NCI-H526 (cell line): ENCODE measurements at places on chromosomes 16 and 17.
A peak's percentile ranks its signal among the peaks of the same experiment; 100 is the strongest.

- peak; percentile 95 for DNase-seq
These were observed 52.8 kb downstream of the SOX9 start for GRCh38 chr17:72173499-72174116.

- no peak for DNase-seq
These were observed 24.6 kb upstream of the ZFP90 start for GRCh38 chr16:68514511-68514910.

DNA sequence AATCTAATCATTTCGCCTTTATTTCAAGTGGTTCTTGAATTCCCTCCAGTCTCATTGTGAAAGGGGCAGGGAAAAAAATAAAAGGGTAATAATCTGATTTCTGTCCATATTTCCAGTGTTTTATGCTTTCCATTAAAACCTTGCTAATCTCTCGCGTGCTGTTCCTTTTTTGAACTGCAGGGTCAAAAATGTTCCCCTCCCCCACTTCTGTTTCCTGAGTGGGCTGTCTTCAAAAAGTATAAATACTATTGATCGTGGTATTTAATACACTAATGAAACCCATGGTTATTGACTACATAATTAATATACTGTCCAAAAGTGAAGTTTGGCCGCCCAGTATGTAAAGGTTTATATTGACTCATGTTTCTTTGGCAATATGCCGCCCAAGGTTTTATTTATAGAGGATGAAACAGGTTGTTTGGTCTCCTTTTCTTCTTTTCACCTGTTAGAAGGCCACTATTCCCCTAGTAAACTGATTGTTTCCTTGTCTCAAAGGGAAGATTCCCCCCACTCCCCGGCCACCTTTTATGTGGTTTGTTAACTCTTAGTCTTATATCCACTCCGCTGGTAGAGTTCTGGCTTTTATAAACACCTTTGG, 69.7 kb downstream of the RPA1 start:
- no peak for DNase-seq

GRCh38 chr17:72004011-72004427, 116.8 kb upstream of the SOX9 start:
- no peak for DNase-seq

DNA sequence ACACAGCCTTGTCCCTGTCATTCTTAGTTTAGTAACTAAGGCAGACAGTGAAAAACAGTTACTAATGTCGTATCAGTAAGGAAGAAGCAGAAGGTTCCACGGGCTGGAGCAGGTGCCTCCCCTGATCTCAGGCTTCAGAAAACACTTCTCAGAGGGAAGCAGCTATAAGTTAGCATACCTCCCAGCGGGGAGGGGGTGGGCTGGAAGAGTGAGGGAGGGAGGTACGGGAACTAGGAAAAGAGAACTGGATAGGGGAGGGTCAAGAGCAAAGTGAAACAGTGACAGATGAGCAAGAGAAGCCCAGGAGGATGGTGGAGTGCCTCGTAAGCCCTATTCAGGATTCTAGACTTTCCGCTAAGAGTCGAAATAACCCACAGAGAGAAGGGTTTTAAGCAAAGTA, 186.3 kb upstream of the XYLT1 start:
- DNase-seq, result no peak

DNA sequence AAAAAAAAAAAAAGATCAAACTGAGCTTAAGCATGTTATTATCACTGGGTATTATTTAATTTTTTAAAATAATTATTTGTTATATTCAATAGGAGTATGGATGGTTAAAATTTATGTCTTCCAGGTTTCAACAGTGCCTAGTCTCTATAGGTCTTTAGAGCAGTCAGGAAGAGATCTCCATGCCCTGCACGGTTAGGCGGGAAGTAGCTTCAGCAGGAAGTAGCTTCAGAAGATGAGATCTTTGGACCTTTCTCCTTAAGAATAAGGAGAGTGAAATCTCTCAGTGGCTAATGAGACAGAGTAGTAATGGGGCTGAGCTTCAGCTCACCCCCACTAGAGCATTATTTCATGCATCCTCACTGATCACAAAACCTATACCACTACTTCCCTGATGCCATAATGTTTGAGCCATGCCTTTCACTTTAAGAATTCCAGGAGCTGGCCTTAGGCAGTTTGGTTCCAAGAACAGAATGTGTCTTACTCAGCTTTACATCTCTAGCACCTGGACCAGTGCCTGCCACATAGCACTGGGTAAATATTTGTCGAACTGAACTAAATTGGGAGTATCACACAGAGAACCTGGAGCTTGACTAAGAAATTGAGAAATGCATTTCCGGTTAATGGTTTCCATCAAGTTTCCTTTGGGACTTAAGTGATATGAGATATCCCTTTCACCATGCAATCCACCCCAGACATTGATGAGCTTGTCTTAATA, 43.5 kb downstream of the SCPEP1 start:
- DNase-seq, result no peak

GRCh38 chr16:84884596-84885341, 65.0 kb downstream of the CRISPLD2 start:
- DNase-seq, result no peak

GRCh38 chr16:72299684-72300243, 127.8 kb upstream of the PMFBP1 start:
- DNase-seq, result no peak

DNA sequence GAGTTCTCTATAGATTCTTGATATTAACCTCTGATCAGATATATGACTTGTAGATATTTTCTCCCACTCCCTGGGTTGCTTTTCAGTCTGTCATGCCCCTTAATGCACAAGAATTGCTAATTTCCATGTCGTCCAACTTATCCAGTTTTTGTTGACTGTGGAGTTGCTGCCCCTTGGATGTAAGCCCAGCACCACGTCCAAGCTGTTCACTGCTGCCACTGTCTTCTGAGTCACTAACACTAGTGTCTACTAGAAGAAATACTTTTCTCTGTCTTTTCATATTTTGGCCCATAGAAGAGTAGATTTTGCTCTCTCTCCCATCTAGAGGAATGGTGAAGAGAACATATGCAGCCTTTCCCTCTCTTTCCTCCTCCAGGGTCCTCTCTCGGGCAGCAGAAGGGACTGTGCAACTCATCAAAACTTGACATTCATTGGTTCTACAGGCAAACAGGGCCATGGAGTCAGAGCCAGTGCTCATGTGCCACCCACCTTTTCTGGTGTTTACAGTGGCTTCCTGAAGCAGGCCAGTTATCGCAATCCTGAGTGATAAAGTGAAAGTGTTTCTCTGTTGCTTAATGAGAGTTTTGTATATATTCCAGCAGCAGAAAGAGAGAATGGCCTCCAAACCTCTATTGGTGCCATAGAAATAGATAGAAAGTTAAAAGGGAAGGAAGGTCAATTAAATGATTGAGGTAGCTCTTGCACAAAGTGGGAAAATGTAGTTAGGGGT, 22.6 kb upstream of the PMP22 start:
- DNase-seq, result no peak

GRCh38 chr17:70552230-70552981, 383.1 kb downstream of the KCNJ2 start:
- peak; percentile 70 for DNase-seq

DNA sequence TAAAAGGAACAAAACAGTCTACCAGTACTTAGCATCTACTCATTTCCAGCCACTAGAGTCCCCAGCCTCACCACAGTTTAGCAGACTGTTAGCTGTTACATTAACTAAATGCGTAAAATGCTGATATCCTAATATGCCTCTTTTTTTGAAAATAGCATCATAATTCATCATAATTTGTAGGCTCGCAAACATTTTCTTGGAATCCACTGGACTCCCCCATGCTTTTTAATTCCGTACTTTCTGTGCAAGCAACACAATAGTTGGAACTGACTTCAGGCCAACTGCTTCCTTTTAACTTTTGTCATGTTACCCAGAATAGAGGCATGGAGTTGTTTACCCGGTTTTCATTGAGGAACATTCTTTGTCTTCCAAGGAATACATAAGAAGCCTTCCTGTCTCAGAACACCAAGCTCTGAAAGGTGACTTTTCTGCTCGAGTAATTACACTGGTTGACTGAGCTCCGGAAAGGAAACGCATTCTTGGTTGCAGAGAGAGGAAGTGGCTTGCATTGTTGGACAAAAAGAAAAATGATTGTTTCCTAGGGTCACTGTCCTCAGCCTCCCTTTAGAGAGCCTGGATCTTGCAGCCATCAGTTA, 30.9 kb upstream of the SEC14L1 start:
- DNase-seq, result no peak

- DNase-seq, result no peak
These were observed 181.9 kb downstream of the UTP18 start for GRCh38 chr17:51442088-51442865.

DNA sequence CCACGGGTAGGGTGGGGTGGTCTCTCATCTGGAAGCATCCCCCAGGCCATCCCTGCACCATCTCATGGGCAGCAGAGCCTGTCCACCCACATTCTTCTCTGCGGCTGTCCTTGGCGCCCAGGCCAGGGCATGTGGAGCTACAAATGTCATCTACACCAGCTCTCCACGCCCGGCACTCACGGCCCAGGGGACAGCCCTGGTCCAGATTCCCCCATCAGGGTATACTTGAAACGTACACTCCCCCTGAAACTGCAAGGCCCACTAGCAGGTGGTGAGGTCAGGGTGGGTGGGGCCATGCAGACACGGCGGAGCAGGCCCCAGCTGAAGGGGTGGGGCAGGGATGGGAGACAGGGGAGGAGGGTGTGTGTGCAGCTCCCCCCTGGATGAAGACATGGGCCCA, 3.2 kb upstream of the SOX8 start:
- DNase-seq, result no peak

DNA sequence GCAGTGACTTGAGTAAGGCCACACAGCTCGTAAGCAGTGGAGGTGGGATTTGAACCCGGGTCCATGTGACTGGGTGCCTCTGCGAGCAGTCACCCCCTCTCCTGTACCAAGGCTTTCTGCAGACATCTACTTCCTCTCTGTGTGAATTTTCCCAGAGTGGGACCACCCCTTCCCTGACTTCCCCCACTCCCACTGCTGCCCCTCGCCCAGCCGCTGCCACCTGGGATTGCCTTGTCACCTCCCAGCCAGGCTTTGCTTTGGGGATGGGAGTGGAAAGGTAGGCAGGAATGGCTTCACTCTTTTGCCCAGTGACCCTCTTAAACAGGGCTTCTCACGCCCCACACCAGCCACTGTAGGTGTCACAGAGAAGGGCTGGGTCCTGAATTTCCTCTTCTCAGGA, 105.2 kb upstream of the SEC14L1 start:
- DNase-seq, result no peak

DNA sequence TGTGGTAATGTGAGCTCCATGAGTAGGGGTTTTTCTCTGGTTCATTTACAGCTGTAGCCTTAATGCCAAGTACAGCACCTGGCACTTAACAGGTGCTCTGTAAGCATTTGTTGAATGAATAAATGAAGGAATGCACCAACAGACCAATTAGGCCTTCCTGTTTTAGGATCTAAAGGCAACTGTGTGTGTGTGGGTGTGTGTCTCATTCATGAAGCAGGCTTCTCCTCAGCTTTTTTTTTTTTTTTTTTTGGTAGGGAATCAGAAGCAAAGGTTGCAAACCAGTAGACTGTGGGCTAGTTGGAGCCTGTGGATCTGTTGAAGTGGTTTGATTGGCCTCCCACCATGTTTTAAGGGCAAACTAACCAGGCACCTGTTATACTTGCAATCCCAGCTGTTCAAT, 48.1 kb downstream of the HS3ST2 start:
- no peak for DNase-seq

DNA sequence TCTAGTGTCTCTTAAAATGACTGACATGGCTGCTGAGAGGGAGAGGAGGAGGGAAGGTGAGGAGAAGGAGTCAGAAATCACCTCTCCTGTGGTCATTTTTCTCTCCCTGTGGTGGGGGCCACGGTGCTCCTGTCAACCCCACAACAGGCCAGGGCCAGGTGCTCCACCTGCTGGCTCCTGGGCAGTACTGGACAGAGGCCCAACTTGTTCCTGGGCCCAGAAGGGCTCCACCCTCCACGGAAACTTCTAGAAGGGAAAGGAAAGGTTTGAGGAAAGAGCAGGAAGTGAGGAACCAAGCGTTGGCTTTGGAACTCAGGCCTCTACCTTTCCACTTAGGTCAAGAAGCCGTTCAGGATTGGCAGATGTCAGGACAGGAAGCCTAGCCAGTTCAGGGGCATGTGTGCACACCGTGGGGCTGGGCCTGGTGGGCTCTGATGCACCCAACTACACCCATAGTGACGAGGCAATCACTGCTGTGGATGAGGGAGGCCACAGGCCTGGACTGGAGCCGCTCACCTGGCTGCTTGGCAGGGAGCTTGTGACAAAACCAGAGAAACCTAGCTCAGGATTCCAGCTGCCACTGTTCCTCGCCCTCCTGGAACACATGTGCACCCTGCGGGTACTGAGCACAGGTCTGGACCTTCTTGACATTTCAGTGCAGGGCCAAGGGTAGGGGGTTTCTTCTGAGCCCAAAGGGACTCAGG, 36.1 kb downstream of the WNT3 start:
- DNase-seq, result no peak

GRCh38 chr16:87442581-87442966, 50.2 kb downstream of the ZCCHC14 start:
- DNase-seq, result no peak

GRCh38 chr16:66370786-66371684, 4.5 kb downstream of the CDH5 start:
- no peak for DNase-seq

- DNase-seq, result no peak
These were observed 56.4 kb downstream of the BRIP1 start for GRCh38 chr17:61806936-61807335.

- DNase-seq, result no peak
These were observed 78.7 kb downstream of the ZDHHC7 start for GRCh38 chr16:84932681-84933080.

DNA sequence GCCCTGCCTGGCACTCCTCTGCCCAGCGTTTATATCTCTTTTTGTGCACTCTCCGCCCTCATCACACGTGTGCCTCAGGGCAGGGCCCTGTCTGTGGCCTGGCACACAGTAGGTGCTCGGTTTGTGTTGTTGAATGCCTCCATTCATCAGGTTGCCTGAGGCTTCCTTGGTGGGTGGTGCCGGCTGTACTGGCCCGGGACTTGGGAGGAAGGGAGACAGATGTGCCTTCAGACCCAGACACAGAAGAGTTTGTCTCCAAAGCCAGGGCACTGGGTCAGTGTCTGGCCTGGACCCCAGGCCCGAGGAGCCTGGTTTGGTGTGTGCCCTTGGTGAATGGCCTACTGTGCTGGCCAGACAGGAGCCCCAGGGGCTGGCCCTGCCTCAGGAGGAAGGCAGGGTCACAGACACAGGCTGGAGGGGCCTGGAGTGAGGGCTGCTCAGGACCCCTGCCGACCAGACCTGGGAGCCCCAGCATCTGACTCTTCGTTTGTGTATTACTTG, 71.6 kb downstream of the RAI1 start:
- DNase-seq, result no peak
